CD8-positive, alpha-beta memory T cell (primary cell): ENCODE measurements at places on chromosomes 11 and 22.

- H3K36me3 ChIP-seq = no peaks in the 10 kb centered on the region
- no peak overlapping the region for H3K4me3 ChIP-seq
- H3K27ac ChIP-seq = no peak overlapping the region
Observed at GRCh38 chr11:27865105-27865504, 164.8 kb upstream of the BDNF start.

DNA sequence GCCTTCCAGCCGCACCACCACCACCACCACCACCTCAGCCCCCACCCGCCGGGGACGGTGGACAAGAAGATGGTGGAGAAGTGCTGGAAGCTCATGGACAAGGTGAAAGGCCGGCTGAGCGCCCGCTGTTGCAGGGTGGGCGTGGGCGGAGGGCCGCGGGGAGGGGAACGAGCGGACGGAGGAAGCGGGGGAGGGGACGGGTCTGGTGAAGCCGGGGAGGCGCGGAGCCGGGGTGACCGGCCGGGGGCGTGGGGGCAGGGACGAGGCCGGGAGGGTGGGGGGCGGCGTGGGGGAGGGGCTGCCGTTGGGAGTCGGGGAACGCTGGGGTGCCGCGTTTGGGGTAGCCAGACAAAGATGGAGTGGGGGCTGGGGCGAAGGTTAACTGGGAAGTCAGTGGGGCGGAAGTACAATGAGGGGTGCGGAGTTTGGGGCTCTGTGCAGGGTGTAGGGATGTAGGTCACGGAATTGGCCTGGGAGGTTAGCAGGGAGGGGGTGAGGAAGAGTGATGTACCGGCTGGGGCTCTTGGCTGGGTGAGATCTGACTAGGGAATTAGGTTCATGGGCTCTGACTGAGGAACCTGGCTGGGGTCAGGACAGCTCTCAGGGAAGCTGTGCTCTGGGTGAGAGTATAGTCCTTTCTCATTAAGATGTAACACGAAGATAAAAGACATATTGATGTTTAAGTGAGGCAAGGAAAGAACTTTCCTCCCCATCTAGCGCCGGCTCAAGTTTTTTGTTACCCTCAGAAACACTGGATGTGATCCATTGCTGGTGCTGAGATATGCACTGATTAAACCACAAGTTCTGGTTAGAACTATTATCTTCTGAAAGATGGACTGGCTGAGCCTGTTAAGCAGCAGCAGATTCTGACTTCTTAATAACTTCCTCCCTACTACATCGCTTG, 624 bp downstream of the CBL start:
- H3K4me1 ChIP-seq = peaks cover 31% of the 10 kb centered on the region
- H3K27me3 ChIP-seq = no peaks in the 10 kb centered on the region
- no peaks in the 10 kb centered on the region for H3K36me3 ChIP-seq

DNA sequence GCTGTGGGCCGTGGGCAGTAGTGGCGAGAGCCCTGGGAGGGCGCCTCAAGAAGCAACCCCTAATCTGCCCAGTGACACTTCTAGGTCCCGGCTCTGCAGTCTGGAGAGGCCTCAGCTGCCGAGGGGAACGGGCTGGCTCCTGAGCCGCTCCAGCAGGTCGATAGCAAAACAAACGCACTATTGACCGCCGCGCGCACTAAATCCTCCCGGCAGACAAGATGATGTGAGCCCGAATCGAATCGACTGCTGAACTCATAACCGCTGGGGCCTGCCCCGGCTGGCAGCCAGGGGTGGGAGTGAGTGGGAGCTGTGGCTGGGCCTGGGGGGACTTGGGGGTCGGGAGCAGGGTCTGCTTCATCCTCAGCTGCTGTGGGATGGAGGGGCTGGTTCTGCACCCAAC, 36.1 kb downstream of the FLRT1 start:
- H3K36me3 ChIP-seq = no peaks in the 10 kb centered on the region
- no peak overlapping the region for H3K4me3 ChIP-seq
- no peak overlapping the region for H3K27ac ChIP-seq
- H3K4me1 ChIP-seq = peaks cover 6% of the 10 kb centered on the region
- DNase-seq = no peak
- no peaks in the 10 kb centered on the region for H3K27me3 ChIP-seq

DNA sequence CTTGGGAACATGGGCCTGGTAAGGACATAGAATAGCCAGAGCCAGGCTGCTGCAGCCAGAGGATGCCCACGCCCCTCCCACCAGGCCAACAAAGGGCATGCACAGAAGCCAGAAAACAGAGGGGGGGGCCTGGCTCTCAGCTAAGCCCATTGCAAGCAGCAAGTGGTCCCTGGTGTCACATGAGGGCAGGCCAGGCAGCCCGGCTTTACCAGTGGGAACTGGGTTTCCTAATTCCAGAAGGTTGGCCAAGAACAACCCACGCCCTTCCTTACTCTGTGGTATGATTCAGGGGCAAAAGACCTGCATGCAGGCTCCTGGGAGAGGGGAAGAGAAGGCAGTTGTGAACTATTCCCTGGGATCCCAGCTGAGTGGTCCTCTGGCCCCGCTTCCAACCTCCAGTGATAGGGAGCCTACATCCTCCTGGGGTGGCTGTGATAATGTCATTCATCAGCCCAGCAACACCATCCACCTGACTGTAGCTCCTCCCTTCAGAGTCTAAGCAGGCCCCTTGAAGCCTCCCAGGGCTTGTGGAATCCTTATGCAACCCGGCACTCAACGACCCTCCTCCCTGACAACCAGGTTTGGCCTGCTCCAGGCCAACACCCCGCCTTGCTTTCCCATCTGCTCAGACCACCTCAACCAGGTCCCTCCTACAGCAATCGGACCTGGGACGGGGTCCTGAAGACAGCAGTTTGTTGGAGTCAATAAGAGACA, 62.1 kb upstream of the LMO1 start:
- no peaks in the 10 kb centered on the region for H3K36me3 ChIP-seq
- H3K27ac ChIP-seq = no peak overlapping the region
- no peak overlapping the region for H3K4me3 ChIP-seq
